Stimulated activated CD4-positive, alpha-beta T cell treated with anti-CD3 and anti-CD28 coated beads, Interleukin-15, amount 100 ng/mL, for 1 hour (primary cell): ENCODE measurements at places on chromosomes 16 and 17.

DNA sequence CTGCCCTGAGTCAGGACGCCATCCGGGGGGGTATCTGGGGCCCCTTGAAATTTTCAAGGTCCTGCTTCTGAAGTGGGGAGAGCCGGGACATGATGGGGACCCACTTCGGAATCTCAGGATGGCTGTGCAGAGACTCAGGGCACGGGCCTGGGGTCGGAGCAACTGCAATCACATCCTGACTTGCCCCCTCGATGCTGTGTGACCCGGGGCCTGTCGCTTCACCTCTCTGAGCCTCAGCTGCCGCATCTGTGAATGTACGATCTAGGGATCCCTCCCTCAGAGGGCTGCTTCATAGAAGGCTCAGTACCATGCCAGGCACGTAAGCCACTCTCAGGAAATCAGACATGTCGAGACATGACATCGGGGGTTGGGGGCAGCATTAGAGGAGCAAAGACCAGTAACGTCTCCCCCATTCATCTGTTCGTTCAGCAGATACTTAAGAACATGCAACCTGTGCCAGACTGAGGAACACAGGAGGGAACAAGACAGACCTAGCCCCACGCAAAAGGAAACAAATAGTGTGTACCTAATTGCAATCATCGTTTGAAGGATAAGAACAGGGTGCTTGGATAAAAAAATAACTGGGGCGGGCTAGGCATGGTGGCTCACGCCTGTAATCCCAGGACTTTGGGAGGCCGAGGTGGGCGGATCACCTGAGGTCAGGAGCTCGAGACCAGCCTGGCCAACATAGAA lies 229.6 kb downstream of the PARN start:
- DNase-seq: no peak

GRCh38 chr17:1040216-1040600 lies 43.3 kb downstream of the TIMM22 start:
- no peak for DNase-seq

GRCh38 chr17:45755050-45755449 lies 29.1 kb upstream of the CRHR1 start:
- no peak for DNase-seq

- no peak for DNase-seq
Observed at GRCh38 chr17:49829026-49829425, 18.8 kb downstream of the TAC4 start.

DNA sequence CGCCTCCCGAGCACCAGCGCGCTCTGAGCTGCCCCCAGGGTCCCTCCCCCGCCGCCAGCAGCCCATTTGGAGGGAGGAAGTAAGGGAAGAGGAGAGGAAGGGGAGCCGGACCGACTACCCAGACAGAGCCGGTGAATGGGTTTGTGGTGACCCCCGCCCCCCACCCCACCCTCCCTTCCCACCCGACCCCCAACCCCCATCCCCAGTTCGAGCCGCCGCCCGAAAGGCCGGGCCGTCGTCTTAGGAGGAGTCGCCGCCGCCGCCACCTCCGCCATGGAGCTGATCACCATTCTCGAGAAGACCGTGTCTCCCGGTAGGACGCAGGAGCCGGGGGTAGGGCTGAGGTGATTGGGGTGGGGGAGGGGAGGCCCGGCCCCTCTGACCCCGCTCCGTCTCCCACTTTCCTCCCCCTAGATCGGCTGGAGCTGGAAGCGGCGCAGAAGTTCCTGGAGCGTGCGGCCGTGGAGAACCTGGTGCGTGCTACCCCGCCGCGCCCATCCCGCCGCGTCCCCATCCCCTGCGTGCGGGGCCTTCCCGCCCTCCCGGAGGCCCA lies 329 bp downstream of the KPNB1 start:
- DNase-seq: no peak

GRCh38 chr16:53503991-53504663 lies 1.1 kb upstream of the AKTIP start:
- no peak for DNase-seq

DNA sequence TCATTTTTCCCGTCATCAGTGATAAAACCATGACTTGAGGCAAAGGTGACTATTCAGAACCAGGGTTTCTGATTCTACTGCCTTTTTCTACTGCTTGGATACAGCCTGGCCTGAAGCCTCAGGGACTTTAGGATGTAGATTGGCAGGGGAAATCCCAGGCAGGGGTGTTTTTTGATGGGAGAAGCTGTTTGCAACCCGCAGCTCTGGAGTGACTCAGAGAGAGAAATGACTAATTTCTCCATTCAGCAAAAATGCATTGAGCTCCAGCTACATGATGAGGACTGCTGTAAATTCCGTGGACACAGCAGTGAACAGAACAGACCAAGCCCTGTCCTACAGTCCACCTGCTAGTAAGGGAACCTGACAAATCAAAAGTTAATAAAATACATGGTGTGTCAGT lies 560.6 kb downstream of the CDH13 start:
- no peak for DNase-seq

- no peak for DNase-seq
Observed at GRCh38 chr17:80058311-80058955, 22.0 kb downstream of the CCDC40 start.

DNA sequence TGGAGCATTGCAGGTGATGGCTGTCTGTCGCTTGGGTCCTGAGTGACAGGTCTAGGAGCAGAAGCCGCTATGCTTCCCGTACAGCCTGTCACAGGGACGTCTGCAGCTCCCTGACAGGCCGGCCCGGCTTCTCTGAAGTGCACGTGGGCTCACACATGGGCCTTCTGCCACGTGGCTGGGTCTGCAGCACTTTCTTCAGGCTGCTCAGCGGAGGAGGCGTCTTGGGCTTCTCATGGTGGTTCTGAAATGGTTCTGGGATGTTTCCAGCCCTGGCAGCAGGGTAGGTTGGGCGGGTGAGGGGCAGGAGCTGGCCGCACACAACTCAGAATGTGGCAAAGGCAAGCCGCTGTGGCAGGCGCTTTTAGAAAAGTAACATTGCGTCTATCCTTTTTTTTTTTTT lies 80.3 kb upstream of the ZNF750 start:
- no peak for DNase-seq

- no peak for DNase-seq
Observed at GRCh38 chr17:60161598-60162330, 12.0 kb downstream of the CA4 start.

DNA sequence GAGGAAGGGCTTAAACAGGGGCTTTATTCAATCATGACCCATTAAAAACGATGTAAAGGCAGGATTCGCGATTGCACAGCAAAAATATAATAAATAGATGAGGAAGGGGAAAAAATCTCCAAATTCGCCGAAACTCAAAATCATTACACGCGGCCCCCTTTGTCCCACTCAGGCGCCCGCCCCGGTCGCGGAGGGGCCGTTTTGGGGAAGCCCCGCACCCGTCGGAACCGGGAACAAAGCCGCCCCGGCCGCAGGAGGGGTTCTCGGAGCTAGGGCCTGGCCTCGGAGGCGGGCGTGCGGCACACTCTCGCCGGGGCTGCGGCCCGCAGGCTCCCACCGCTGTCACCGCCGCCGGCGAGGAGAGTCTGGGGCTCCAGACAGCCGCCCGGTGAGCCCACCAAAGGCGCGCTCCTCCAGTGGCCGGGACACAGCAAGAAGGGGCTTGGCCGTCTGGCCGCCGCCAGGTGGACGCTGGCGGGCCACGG lies 521 bp downstream of the C16orf87 start:
- peak; percentile 8 for DNase-seq

GRCh38 chr17:43416998-43417890 lies 18.5 kb downstream of the ARL4D start:
- DNase-seq: no peak

DNA sequence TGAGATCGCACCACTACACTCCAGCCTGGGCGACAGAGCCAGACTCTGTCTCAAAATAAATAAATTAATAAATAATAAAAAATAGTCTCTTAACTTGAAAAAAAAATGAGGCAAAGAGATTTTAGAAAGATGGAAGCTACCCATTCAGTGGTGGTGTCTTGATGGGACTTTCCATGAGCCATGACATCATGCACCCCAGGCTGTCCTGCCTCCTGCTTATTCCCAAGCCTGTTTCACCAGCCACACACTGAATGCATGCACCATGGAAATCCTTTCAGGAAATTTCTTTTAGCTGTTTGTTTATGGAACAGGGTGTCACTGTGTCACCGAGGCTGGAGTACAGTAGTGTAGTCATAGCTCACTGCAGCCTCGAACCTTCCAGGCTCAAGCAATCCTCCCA lies 8.9 kb upstream of the DLX3 start:
- DNase-seq: no peak

DNA sequence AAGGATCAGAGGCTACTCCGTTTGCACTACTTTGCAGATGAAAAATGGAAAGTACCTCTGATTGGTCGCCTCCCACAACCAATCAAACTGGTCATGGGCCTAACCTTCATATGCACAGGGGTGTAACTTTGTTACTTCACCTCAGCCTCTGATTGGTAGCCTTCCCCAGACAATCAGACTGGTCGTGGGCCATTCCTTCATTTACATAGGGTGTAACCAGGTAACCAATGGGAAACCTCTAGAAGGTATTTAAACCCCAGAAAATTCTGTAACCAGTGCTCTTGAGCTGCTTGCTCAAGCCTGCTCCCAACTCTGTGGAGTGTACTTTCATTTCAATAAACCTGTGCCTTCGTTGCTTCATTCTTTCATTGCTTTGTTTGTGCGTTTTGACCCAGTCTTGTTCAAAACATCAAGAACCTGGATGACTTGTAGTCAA lies 39.2 kb upstream of the USP22 start:
- no peak for DNase-seq

- no peak for DNase-seq
Observed at GRCh38 chr17:75178453-75178852, 4.3 kb downstream of the SUMO2 start.

GRCh38 chr17:50347117-50347893 lies 1.4 kb downstream of the XYLT2 start:
- no peak for DNase-seq

GRCh38 chr17:20073055-20073979 lies 64.2 kb downstream of the SPECC1 start:
- no peak for DNase-seq

GRCh38 chr17:76893623-76894334 lies 25.6 kb downstream of the MGAT5B start:
- DNase-seq: no peak

- DNase-seq: no peak
Observed at GRCh38 chr16:53084746-53085334, 30.0 kb downstream of the CHD9 start.

- DNase-seq: no peak
Observed at GRCh38 chr16:73315645-73316044, 267.7 kb upstream of the ZFHX3 start.

GRCh38 chr17:12665263-12666210 lies at the start of gene MYOCD:
TSS of gene MYOCD (plus strand) at chr17:12665890. CDS start at chr17:12666189, 299 bp downstream.
- DNase-seq: no peak

GRCh38 chr16:56844056-56844455 lies 21.0 kb upstream of the SLC12A3 start:
- no peak for DNase-seq

DNA sequence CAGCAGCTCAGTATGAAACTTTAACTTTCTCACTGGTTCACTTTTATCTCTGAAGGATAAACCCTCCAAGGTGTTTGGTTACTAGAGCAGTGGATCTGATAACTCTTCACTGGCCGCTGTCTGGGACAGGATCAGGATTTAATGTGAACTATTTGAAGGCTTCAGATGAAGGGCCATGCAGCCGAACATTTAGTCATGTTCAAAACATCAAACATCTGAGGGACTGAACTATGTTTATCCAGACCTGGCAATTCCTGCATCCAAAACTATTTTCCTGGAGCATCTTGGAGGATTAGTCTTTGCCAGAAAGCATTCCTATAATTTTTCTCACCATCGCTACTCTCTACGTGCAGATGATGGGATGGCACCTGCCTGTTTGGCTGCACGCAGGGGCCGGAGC lies 20.3 kb upstream of the PMP22 start:
- DNase-seq: no peak

GRCh38 chr16:81029930-81030604 lies 5.6 kb upstream of the ATMIN start:
- no peak for DNase-seq

- DNase-seq: no peak
Observed at GRCh38 chr16:53629151-53629550, 74.5 kb downstream of the RPGRIP1L start.

GRCh38 chr17:4412933-4413831 lies 20.6 kb upstream of the SPNS3 start:
- peak; percentile 85 for DNase-seq

DNA sequence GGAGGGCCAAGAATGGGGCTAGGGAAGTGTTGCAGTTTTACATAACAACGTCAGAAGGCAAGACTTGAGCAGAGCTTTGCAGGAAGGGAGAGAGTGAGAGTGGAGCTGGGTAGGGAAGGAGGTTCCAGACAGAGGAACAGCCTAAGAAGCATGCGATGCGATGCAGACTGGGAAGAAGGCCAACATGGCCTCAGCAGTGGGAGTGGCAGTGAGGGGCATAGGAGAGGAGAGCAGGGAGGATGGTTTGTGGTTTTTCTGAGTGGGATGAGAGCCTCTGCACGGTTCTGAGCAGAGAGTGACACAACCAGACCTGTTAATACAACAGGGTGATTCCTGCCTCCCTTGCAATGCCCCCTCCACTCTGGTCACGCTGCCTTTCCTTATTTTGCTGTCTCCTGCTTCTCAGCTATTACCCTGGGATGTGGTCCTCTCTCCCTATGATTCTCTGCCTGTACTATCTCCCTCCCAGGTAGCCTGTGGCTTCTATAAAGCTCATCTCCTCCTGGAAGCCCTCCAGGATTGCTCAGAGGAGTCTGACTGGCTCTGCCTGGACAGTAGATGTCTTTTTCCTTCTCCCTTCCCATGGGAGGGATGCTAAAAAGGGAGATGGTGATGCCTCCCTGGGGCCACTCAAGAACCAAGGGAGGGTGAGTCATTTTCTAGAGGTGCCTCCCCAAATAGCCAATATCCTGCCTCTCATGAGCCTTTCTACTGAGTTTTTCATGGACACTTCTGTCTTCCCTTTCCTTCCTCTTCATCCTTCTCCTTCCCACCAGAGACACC lies 38.7 kb upstream of the NGFR start:
- no peak for DNase-seq

DNA sequence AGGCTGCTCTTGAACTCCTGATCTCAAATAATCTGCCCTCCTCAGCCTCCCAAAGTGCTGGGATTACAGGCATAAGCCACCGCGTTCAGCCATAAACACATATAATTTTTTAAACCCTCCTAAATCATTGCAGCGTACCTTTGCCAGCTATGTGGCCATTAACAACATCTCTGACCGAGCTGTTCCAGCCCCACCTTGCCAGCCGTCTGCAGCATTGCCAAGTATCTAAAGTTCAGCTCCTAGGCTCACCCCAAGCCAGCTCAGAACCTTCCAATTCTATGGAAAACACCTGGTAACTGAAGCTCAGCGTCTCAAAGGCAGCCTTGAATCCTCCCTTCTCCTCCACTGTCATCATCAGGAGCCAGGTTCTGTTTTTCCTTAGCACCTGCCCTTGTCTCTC lies 5.1 kb upstream of the MEIOB start:
- no peak for DNase-seq

GRCh38 chr17:52376137-52376536 lies 217.6 kb upstream of the CA10 start:
- DNase-seq: no peak

GRCh38 chr17:31390748-31391495 lies 553 bp upstream of the RAB11FIP4 start:
- no peak for DNase-seq

GRCh38 chr16:87240211-87241136 lies 76.7 kb downstream of the C16orf95 start:
- no peak for DNase-seq
